ENCODE measurements at places on chromosomes 12 and 14. TPM values are rescaled to one million over a fixed set of nuclear protein-coding genes. Genes with fewer than 3 reads are reported as not detected.

DNA sequence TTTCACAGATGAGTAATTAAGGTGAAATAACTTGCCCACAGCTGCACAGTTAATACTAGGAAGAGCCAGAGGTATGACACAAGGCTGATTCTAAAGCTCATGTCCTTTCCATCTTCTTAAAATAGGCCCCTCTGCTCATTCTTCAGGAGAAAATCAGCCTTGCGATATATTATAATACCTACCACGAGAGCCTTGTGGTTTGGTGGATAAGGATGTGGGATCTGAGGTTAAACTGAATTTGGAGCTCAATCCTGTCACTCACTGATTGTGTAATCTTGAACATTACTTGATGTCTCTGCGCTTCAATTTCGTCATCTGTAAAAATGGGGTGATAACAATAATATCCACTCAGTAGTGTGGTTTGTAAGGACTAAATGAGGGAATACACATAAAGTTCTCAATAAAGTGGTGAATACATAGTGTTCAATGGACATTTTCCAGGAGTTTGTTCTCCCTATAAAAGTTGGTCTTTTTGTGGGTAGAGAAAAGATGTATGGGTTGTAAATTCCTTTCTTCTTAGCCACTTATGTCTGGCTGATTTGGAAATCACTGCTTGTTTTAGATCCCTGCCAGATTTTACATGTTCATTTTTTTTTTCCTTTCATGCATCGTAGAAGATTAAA is 25.1 kb upstream of the ATP2B1 start:
- no peak for DNase-seq

DNA sequence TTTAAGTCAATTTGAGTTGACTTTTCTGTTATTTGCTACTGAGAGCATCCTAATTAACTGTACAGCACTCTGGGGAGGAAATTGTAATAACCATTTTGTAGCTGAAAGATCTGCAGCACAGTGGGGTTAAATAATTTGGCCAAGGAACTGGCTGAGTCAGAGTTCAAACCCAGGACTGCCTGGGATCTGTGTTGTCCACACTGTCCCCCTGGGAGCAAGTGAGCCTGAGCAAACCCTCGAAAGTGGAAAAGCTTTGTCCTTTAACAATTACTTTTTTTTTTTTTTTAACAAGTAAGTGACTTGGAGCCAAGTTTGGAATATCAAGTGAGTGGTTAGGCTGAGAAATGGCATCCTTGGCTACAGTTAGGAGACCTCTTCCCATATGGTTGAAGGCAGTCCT is 247.2 kb upstream of the CCDC196 start:
- DNase-seq, result no peak

DNA sequence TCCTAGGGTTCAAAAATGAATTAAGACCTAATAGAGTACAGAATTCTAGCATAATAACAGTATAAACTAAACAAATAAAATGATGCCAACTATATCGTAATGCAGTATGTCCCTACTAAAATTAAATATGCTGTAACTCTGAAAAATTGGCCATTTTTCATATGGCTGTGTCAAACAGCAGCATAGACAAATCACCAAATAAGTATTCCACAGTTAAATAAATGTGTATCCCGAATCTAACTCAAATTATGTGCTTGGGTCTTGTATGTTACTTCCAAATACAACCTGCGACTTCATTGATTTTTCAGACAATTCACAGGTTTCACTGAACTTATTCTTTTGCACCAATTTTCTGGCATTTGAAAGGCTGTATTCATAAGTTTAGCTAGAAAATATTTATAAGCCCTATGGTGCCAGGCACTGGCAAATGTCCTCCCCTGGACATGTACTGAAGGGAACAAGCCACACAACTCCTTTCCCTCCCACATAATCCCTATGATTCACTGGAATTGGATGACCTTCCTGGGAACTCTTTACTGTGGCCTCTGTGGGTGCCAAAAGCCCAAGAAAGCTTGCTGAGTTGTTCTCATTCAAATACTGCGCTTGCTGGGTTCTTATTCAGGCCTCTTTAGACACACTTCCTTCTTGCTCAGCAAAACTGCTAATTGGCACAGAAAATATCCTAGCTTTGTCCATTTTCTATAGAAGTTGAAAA is 108.8 kb downstream of the KITLG start:
- no peak for DNase-seq

- DNase-seq, result no peak
These were observed 5.9 kb downstream of the VTI1B start for GRCh38 chr14:67668559-67668958.

DNA sequence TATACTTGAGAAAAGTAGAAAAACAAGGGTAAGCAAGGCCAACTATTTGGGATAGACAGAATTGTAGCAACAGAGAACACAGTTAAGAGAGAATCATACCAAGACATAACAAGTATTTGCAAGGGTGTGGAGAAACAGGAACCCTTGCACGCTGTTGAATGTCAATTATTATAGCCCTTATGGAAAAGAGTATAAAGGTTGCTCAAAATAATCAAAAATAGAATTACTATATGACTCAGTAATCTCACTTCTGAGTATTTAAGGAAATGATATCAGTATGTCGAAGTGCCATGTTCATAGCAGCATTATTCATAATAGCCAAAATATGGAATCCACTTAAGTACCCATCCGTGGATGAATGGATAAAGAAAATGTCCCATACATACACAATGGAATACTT is 193.3 kb downstream of the PHLDA1 start:
- DNase-seq, result no peak

DNA sequence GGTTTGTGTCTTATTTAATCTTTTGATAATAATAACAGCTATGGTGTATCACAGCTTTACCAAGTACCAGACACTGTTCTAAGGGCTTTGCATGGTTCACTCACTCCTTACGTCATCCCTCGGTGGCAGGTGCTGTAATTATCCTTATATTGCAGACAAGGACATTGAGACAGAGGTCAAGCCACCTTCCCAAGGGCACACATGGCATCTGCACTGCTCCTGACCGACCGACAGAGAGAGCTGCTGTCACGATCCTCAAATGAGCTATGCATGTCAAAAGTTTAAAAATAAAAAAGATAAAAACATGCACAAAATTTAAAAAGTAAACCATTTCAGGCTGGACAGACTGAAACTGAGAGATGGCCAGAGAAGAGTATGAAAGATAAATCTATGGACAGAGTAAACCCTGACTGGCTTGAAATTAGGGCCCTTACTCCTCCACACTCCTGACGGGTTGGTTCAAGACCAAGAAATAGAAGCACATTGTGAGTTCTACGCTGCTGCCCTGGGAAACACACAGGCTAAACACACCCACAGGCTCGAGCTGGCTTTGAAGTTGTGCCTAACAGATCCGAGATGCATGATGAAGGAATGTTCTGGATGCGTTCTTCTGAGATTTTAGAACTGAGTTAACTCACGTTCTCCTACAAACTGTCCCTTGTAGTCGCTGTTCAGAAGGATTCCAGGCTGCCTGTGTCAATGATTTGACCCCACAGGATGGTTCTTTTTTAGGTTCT is 268.7 kb downstream of the ZFP36L1 start:
- DNase-seq, result peak; percentile 86

DNA sequence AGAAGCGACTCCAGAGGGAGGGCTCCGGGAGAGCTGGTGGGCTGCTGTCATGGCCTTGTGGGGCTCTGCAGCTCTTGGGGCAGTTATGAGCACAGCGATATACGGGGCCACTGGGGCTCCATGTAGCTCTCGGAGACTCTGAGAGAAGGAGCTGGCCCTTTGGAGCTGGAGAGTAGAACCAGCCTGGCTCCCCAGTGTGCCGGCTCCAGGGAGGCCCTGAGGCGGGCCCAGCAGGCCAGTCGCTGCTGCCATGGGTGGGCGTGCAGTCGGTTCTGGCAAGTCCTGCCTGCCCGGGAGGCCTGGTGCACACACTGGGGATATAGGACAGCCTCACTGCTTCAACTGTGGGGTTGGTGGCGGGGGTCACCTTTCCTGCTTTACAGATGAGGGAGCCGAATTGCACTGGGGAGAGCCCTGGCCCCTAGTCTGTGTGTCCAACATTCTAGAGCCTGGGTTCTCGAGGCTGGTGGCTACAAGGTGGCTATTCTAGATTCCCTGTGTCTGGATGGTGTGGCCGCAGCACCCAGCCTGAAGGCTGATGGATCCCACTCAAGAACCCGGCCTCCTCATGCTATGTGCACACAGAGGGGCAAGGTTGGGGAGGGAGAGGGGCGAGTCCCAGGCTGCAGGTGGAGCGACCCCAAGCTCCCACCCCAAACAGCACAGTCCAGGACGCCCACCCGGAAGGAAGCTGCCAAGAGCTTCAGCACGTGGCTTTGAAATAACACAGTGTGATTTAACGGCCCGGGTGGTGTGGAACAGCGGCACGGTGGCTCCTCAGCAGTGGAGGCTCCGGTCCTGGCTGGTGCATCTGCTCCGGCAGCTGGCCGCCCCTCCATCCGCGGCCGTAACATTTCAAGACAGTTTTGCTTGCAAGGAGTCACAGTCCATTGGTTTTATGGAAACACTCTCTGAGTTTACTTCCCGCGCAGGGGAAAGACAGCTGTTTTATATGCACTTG is 188.3 kb upstream of the C14orf180 start:
- no peak for DNase-seq

DNA sequence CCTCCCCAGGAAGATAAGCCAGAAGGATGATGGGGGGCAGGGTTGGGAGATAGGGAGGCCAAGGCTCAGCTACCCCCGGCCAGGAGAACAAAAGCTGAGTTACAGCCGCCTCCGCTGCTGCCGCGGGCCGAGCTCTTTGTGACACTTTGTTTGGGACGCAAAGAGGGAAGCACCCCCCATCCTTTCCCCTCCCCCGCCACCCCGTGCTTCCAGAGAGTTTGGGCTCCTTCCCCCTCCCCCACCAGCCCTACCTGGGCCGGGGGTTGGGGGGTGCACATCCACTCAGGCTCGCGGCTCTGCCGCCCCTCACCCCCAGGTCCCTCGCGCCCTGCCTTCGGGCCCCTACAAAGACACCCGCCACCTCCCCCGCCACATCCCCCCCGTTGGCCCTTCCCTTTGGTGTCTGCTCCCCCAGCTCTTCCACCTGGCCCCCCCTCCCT is 799 bp downstream of the ZNF219 start:
- no peak for DNase-seq

The PPFIA2 gene
- not detected for total RNA-seq

The SERPINA9 gene
- total RNA-seq, result 0.42 TPM

The TMEM106C gene
- 42.3 TPM for total RNA-seq

The CLEC9A gene
- total RNA-seq, result not detected

The SMOC1 gene
- 1.1 TPM for total RNA-seq

Data from lower leg skin (tissue), 4 donors.